ENCODE measurements at places on chromosomes 7 and 10. TPM values are rescaled to one million over a fixed set of nuclear protein-coding genes. Genes with fewer than 3 reads are reported as not detected.

Gene ZNF32
- 60.1 TPM for total RNA-seq

Gene SLC39A12
- total RNA-seq, result not detected

Gene TAC1
- total RNA-seq, result under 0.01 TPM

Gene LIPF
- not detected for total RNA-seq

Gene PSD
- 5.3 TPM for total RNA-seq

Gene DCLRE1C
- total RNA-seq, result 13.4 TPM

Gene KIN
- total RNA-seq, result 7.2 TPM

Gene HOXA9
- total RNA-seq, result under 0.01 TPM

Gene OSBPL3
- total RNA-seq, result 70.2 TPM

DNA sequence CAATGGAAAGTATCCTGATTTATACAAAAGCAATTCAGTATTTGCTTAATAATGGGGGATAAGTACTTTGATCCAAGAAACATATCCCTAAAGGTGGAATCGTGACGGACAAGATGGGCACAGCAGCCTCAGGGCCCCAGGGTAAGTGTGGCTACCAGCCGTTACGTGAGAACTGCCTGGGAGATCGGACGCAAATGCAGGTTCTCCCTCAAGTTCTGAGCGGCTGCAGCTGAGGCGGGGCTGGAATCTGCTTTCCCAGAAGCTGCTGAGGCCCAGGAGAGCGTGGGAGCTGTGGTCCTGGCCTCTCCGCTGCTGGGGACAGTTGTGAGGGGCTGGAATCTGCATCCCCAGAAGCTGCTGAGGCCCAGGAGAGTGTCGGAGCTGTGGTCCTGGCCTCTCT lies 13.5 kb downstream of the FOXL3 start:
- DNase-seq, result no peak

GRCh38 chr10:123622381-123622780 lies 43.8 kb upstream of the GPR26 start:
- DNase-seq, result no peak

DNA sequence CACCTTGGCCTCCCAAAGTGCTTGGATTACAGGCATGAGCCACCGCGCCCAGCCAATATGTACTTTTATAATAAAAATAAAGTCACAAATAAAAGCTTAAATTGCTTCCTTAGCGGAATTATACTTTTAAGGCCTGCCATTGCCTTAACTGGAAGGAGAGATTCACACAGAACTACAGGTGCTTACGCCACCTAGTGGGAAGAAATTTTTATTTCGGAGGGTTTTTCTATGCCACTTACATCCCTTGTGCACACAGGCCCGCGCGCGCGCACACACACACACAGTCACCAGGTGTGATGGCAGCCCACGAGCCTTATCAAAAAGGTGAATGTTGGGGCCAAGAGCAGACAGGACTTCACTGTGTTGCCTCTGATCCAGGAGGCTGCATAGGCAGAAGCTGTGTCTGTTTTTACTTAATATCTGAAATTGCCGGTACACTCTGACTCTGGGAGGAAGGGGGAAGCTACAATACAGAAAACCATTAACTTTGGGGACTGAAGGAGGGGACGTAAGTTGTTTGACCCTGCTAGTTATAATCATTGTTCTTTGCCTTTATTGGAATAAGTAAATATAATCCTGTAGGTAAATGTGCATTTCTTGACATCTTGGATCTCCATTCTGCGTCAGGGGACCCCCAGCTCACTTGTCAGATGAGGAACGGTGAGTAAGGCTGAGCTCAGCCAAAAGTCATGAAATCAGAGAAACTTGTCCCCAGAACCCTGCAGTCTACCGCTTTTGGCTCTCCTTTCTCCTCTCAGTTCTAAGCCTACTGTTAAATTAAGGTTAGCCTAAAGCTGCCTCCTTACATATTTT lies 87.1 kb downstream of the SLC16A9 start:
- DNase-seq, result peak; percentile 47

- DNase-seq, result no peak
These were observed 150.3 kb downstream of the PLXNA4 start for GRCh38 chr7:132425942-132426341.

- DNase-seq, result no peak
These were observed 67.5 kb upstream of the ZMIZ1 start for GRCh38 chr10:79001082-79001885.

GRCh38 chr10:62166331-62167131 lies 102.1 kb downstream of the RTKN2 start:
- peak; percentile 85 for DNase-seq

DNA sequence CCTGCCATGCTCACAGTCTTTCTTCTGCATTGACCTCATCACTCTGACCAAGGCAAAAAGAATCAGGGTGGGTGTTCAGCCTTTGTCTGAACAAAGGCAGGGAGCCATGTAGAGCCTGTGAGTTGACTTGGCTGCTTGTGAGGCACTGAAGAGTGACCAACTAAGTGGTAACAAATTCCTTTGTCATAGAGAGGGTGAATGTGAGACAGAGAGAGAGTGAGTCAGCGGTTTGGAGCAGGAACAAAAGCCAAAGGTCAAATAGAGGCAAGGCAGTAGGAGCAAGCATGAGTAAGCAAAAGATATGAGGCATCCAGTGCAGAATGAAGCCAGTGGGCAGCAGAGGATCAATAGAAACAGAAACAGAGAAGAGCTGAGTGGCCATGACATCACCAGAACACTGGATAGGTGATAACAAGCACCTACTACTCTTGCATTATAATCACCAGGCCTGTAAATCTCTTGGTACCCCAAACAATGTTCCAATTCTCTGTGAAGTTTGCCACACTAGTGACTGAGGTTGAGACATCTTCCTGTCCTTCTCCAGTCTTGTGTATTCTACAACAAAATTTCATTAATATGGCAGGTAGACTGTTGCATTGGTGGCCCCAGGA lies 116.2 kb upstream of the LAMB4 start:
- peak; percentile 99 for DNase-seq

GRCh38 chr7:977326-978048 lies 2.1 kb upstream of the COX19 start:
- DNase-seq, result peak; percentile 25
